ENCODE measurements at places on chromosomes 2 and 18.

DNA sequence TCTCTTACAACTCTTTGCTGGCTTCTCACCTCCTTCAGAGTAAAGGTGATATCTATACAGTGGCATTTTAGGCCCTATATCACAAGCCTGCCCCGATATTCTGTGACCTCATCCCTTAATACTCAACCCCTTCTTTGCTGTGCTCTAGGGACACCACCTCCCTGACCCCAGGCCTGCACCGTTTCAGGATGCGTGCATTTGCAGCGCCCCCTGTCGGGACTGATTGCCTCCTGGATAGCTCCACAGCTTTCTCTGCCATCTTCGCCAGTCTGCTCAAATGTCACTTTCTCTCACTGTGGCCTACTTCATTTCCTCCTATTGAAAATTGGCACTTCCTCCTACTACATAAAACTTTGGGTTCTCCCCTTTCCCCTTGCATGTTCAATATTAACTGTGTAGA lies 289.6 kb downstream of the SOCS6 start:
- no peaks in the 10 kb centered on the region for H3K4me1 ChIP-seq
- no peak overlapping the region for H3K27ac ChIP-seq
- no peak overlapping the region for H3K4me3 ChIP-seq
- H3K36me3 ChIP-seq = no peaks in the 10 kb centered on the region
- no peaks in the 10 kb centered on the region for H3K27me3 ChIP-seq

- H3K4me3 ChIP-seq = no peak overlapping the region
- peak overlapping the region; percentile 76 for H3K27ac ChIP-seq
- no peaks in the 10 kb centered on the region for H3K27me3 ChIP-seq
- peaks cover 33% of the 10 kb centered on the region for H3K4me1 ChIP-seq
- H3K36me3 ChIP-seq = no peaks in the 10 kb centered on the region
- DNase-seq = no peak
Measured at GRCh38 chr2:112006076-112006410, 49.0 kb upstream of the TMEM87B start.

GRCh38 chr2:15799432-15799827 lies 140.9 kb upstream of the MYCN start:
- no peak overlapping the region for H3K4me3 ChIP-seq
- peaks cover 92% of the 10 kb centered on the region for H3K27me3 ChIP-seq
- peak; percentile 59 for DNase-seq
- H3K36me3 ChIP-seq = no peaks in the 10 kb centered on the region
- no peaks in the 10 kb centered on the region for H3K4me1 ChIP-seq

GRCh38 chr2:157087373-157088002 lies 170.0 kb upstream of the GALNT5 start:
- no peaks in the 10 kb centered on the region for H3K4me1 ChIP-seq
- no peaks in the 10 kb centered on the region for H3K27me3 ChIP-seq

GRCh38 chr2:182066400-182067087 lies 80.9 kb downstream of the PPP1R1C start:
- H3K27ac ChIP-seq = no peak overlapping the region
- no peaks in the 10 kb centered on the region for H3K27me3 ChIP-seq
- H3K4me1 ChIP-seq = peaks cover 23% of the 10 kb centered on the region
- H3K4me3 ChIP-seq = no peak overlapping the region

DNA sequence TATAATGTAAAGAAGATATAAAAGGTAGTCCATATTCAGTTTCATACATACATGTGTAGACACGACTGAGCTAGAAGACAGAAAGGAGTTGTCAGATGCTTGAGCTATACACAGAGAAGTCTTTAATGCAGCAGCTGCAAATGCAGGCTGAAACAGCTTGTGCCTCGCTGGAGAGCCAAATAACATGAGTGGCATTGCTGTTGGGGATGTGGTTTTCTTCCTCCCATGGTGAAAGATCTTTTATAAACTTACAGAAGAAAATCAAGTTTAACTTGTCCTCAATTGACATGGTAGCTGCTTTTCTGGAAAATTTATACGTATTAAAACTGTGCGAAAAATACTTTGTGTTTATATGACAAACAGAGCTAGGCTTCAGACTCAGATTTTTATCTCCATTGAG lies 16.4 kb upstream of the IL1R1 start:
- H3K27me3 ChIP-seq = no peaks in the 10 kb centered on the region
- no peaks in the 10 kb centered on the region for H3K36me3 ChIP-seq
- H3K4me3 ChIP-seq = no peak overlapping the region
- H3K27ac ChIP-seq = no peak overlapping the region

GRCh38 chr2:239339241-239339640 lies 61.6 kb downstream of the HDAC4 start:
- no peaks in the 10 kb centered on the region for H3K36me3 ChIP-seq
- DNase-seq = no peak
- H3K4me3 ChIP-seq = no peak overlapping the region
- no peak overlapping the region for H3K27ac ChIP-seq
- H3K27me3 ChIP-seq = no peaks in the 10 kb centered on the region

- H3K4me1 ChIP-seq = peaks cover 13% of the 10 kb centered on the region
- no peaks in the 10 kb centered on the region for H3K36me3 ChIP-seq
- no peak overlapping the region for H3K27ac ChIP-seq
- H3K4me3 ChIP-seq = no peak overlapping the region
Measured at GRCh38 chr2:195659114-195659513, 2.1 kb downstream of the SLC39A10 start.

- H3K27ac ChIP-seq = no peak overlapping the region
- peaks cover 3% of the 10 kb centered on the region for H3K36me3 ChIP-seq
- H3K4me3 ChIP-seq = no peak overlapping the region
- DNase-seq = no peak
Measured at GRCh38 chr2:233477548-233478433, 88.8 kb downstream of the USP40 start.

GRCh38 chr2:200575957-200576356 lies 9.9 kb upstream of the AOX1 start:
- H3K36me3 ChIP-seq = no peaks in the 10 kb centered on the region
- no peaks in the 10 kb centered on the region for H3K4me1 ChIP-seq

- no peaks in the 10 kb centered on the region for H3K36me3 ChIP-seq
- peaks cover 33% of the 10 kb centered on the region for H3K4me1 ChIP-seq
- peak overlapping the region; percentile 69 for H3K27ac ChIP-seq
- peak overlapping the region; percentile 19 for H3K4me3 ChIP-seq
Measured at GRCh38 chr2:224598678-224599077, 13.5 kb upstream of the CUL3 start.

GRCh38 chr2:231245249-231246094 lies 47.0 kb downstream of the ARMC9 start:
- peaks cover 21% of the 10 kb centered on the region for H3K4me1 ChIP-seq
- no peaks in the 10 kb centered on the region for H3K36me3 ChIP-seq
- no peak overlapping the region for H3K4me3 ChIP-seq
- no peaks in the 10 kb centered on the region for H3K27me3 ChIP-seq
- DNase-seq = peak; percentile 25
